ENCODE measurements at places on chromosomes 1 and 21.

DNA sequence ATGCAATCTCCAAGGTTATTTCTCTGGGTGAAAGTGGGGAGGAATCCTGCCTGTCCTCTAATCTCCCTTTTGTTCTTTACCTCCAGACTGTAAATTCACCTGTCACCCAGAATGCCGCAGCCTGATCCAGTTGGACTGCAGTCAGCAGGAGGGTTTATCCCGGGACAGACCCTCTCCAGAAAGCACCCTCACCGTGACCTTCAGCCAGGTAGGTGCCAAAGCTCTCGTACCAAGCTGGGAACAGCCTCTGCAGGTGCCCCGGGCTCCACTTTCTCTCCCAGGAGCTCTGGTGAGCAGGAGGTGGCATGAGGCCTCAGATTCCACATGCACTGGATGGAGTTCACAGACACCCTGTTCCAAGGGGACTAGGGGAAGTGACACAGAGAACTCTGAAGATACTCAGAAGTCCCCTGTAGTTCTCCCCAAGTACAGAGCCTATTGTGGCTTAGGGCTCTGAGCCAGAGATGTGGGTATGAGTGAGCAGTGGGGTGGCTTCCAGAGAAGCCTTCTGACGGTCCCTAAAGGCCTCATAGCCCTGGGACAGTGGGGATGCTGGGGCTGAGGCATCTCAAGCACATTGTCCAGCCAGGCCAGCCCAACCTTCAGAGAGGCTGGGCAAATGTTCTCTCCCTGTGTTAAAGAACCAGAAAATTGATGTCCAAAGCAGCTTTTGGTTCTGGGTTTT is 30.9 kb downstream of the RASSF5 start:
- no peak for DNase-seq

GRCh38 chr1:48790397-48790796 is 13.7 kb upstream of the BEND5 start:
- no peak for DNase-seq

DNA sequence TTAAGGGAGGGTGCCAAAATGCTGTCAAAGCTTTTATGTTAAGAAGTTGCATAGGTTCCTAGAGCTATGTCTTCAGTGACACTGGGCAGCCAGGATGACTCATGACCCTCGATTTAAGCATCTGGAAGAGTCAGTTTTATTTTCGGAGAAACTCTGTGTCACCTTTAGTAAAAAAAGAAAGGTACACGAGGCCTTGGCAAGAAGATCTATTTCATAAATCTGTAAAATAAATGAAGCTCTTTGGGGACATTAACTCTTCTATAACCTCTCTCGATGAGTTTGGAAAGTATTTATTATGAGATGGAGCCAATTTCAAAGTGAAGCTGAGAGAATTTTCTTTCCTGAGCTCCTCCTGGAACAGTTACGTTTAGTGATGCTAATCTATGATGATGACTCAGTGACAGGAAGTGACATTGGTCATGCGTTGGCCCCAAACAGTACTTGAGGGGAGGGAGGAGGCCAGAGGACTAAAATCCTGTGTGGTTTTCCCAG is 156.5 kb downstream of the HLX start:
- DNase-seq: no peak

- no peak for DNase-seq
These were observed 122.8 kb upstream of the GPR52 start for GRCh38 chr1:174324939-174325338.

- DNase-seq: no peak
These were observed 48.4 kb downstream of the WLS start for GRCh38 chr1:68183895-68184294.

GRCh38 chr1:79760531-79760930 is 754.0 kb upstream of the ADGRL4 start:
- no peak for DNase-seq

DNA sequence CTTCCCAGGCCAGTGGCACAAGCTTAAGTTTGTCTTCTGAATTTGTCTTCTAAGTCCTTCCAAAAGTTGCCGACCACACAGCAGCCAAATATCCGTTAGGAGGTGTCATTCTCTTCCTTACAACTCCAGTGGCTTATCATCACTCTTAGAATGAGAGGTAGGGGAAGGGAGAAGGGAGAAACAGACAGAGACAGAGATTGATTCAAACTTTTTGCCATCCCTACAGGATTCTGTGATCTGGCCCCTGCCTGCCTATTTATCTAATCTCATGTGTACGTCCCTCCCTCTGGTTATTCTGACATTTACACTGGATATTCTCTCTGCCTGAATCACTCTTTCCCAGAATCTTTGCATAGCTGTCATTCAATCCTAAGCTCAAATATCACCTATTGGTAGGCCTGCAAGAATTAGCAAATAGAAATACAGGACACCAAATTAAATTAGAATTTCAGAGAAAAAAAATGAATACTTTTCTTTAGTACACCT is 488 bp upstream of the GNL2 start:
- DNase-seq: no peak

DNA sequence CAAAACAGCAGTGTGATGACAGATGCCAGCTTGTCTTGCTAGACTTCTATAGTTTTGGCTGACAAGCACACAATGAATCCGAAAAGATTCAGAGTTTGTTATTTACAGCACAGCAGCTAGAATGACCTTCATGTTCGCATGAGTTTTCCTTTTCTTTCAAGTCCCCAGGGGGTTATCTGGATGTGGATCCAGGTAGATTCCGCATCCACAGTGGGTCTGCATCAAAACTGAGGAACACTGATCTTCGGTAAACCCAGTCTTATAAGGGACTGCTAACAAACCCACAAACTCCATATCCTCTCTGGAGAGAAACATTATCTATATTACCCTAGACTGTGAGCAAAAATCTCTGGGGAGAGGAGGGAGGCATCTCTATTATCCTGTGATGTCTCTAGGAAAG is 69.0 kb upstream of the DEPDC1 start:
- DNase-seq: no peak

GRCh38 chr1:226518375-226518774 is 30.2 kb upstream of the STUM start:
- no peak for DNase-seq

- DNase-seq: no peak
These were observed 12.4 kb downstream of the KCNQ4 start for GRCh38 chr1:40795811-40796586.

DNA sequence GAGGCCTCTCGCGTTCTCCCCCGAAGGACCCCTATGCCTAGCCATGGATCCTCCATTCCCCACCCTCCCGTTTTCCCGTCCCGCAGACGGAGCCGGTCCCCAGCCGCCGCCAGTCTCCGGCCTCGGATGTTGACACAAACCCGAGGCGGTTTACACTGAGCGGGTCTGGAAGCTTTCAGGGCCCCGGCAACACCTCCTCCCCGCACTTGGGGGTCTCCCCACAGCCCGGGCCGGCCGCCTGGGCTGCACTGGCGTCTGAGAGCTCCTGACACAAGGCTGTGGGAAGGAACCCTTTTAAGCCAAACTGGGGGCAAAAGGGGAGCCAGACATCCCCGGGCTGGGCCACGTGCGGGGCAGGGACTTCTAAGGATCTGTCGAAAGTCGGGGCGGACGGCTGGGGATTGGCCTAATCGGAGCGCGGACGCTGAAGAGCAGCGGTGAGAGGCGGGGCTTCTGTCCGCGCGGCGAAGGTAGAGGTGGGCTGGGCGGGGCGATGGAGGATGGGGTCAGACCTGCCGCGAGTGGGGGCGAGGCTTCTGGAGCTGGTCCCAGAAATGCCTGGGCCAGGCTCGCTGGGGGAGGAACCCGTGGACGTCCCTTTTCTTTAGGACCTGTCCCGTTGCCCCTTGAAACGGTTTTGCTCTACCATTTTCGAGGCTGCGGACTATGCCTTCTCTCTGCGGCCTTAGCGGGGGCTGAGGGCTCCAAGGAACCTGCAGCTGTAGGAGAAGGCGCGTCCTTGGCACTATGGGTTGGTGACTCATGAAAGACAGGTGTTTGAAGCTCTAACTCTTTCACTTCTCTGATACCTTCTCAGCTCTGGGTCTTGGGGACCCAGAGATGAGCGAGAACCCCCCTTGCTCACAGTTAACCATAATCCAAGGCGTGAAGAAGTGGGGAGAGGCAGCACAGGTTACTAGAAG is 1.2 kb upstream of the HPCAL4 start:
- DNase-seq: peak; percentile 58

All from posterior cingulate gyrus (tissue), 11 donors.